Endodermal cell (in vitro differentiated cells): ENCODE measurements at places on chromosomes 12 and 14. TPM values are rescaled to one million over a fixed set of nuclear protein-coding genes. Genes with fewer than 3 reads are reported as not detected.

GRCh38 chr12:82910246-82910893 lies 223.7 kb downstream of the TMTC2 start:
- H3K27me3 ChIP-seq: no peaks in the 10 kb centered on the region
- DNase-seq: peak; percentile 72
- H3K4me1 ChIP-seq: no peaks in the 10 kb centered on the region
- H3K27ac ChIP-seq: no peak overlapping the region

DNA sequence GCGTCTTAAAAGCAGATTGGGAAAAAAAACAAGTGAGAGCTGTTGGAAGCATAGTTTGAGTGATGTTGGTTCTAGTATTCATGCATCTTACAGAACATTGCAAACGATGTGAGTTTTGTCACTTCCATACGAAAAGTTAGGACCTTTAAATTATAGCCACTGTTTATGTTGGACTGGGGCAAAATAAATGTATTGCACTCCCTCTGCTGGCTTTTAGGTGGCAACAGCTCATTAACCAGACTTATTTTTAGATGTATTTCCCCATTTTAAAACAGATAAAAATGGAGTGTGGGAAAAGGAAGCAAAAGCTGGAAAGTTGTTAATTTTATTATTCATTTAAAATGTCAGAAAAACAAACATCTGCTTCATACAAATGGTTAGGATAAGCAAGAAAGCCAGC lies 111.9 kb downstream of the LGR5 start:
- H3K27ac ChIP-seq: no peak overlapping the region
- H3K4me3 ChIP-seq: no peak overlapping the region
- DNase-seq: no peak
- no peaks in the 10 kb centered on the region for H3K27me3 ChIP-seq

- H3K27me3 ChIP-seq: peaks cover 44% of the 10 kb centered on the region
- H3K4me3 ChIP-seq: no peak overlapping the region
- no peaks in the 10 kb centered on the region for H3K36me3 ChIP-seq
- no peaks in the 10 kb centered on the region for H3K4me1 ChIP-seq
Observed at GRCh38 chr12:57469296-57470164, 9.9 kb downstream of the GLI1 start.

GRCh38 chr12:46908236-46908935 lies 82.6 kb upstream of the SLC38A4 start:
- H3K27me3 ChIP-seq: peaks cover 14% of the 10 kb centered on the region
- no peak overlapping the region for H3K27ac ChIP-seq
- no peaks in the 10 kb centered on the region for H3K36me3 ChIP-seq
- no peak overlapping the region for H3K4me3 ChIP-seq
- H3K4me1 ChIP-seq: no peaks in the 10 kb centered on the region

DNA sequence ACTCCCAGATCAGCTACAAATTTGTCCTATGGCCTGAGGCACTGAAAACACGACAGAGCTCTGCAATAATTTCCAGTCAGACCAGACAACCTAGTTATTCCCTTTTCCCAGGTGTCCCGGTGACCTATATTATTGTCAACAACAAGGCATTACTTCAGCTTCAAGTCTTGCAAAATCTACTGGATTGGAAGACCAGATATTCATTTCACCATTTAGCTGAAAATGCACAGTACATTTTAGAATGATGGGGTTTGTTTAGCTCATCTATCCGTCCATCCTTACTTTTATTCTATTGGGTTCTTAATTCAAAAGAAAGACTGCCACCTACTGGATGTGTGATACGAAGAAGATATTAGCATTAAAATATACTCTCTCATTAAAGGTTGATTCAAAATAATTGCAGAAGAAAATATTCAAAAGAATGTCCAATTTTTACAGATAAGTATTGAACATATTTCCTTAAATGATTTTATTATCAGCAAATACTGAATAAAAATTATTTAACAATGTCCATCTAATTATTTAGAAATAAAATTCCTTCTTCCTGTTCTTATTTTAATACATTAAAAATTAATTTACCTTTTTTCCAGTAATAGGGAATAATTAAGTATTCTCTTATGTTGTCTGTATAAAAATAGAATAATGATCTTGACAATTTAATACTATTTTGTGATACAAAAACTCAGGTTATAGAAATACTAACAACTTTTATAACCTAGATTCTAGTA lies 244.9 kb upstream of the LRIG3 start:
- H3K27ac ChIP-seq: no peak overlapping the region
- H3K4me1 ChIP-seq: peaks cover 18% of the 10 kb centered on the region
- H3K4me3 ChIP-seq: no peak overlapping the region
- H3K36me3 ChIP-seq: no peaks in the 10 kb centered on the region
- no peak for DNase-seq

- H3K36me3 ChIP-seq: peaks cover 16% of the 10 kb centered on the region
- H3K27me3 ChIP-seq: no peaks in the 10 kb centered on the region
- DNase-seq: no peak
- H3K4me3 ChIP-seq: peak overlapping the region; percentile 96
Observed at GRCh38 chr14:69153152-69153872, 393 bp upstream of the DCAF5 start.

DNA sequence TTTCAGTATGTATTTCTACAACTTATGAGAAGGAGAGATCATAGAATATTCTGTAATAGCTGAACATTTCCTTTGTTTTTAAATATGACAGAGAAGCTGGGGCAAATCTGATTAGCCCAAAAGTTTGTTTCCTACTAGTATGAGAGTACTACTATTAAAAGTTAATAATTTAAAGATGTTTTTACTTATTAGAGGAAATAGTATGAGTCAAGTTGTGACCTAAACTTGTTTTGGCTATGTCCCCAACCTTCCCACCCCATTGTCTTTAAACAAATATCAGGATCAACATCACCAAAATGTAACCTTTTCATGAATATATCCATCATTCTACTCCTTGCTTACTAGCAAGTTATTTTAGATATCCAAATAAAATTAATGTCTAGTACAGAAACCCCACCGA lies 10.5 kb downstream of the GNPNAT1 start:
- DNase-seq: no peak
- no peak overlapping the region for H3K27ac ChIP-seq
- no peaks in the 10 kb centered on the region for H3K27me3 ChIP-seq
- no peaks in the 10 kb centered on the region for H3K4me1 ChIP-seq
- H3K4me3 ChIP-seq: no peak overlapping the region

GRCh38 chr12:66144791-66145754 lies 14.5 kb upstream of the LLPH start:
- H3K27ac ChIP-seq: no peak overlapping the region
- DNase-seq: peak; percentile 66
- peaks cover 33% of the 10 kb centered on the region for H3K36me3 ChIP-seq
- no peaks in the 10 kb centered on the region for H3K27me3 ChIP-seq
- H3K4me3 ChIP-seq: no peak overlapping the region

GRCh38 chr12:88633312-88633711 lies 53.0 kb upstream of the KITLG start:
- no peaks in the 10 kb centered on the region for H3K4me1 ChIP-seq
- no peak for DNase-seq
- no peak overlapping the region for H3K4me3 ChIP-seq
- no peak overlapping the region for H3K27ac ChIP-seq
- H3K36me3 ChIP-seq: no peaks in the 10 kb centered on the region
- no peaks in the 10 kb centered on the region for H3K27me3 ChIP-seq

- H3K36me3 ChIP-seq: no peaks in the 10 kb centered on the region
- H3K4me1 ChIP-seq: peaks cover 2% of the 10 kb centered on the region
- no peak overlapping the region for H3K27ac ChIP-seq
- H3K27me3 ChIP-seq: no peaks in the 10 kb centered on the region
- H3K4me3 ChIP-seq: no peak overlapping the region
- DNase-seq: no peak
Observed at GRCh38 chr12:24025153-24025798, 75.8 kb upstream of the SOX5 start.

GRCh38 chr14:35435177-35435576 lies 30.6 kb upstream of the NFKBIA start:
- H3K4me1 ChIP-seq: no peaks in the 10 kb centered on the region
- no peak overlapping the region for H3K4me3 ChIP-seq
- H3K36me3 ChIP-seq: no peaks in the 10 kb centered on the region
- no peak for DNase-seq
- no peak overlapping the region for H3K27ac ChIP-seq
- H3K27me3 ChIP-seq: no peaks in the 10 kb centered on the region

DNA sequence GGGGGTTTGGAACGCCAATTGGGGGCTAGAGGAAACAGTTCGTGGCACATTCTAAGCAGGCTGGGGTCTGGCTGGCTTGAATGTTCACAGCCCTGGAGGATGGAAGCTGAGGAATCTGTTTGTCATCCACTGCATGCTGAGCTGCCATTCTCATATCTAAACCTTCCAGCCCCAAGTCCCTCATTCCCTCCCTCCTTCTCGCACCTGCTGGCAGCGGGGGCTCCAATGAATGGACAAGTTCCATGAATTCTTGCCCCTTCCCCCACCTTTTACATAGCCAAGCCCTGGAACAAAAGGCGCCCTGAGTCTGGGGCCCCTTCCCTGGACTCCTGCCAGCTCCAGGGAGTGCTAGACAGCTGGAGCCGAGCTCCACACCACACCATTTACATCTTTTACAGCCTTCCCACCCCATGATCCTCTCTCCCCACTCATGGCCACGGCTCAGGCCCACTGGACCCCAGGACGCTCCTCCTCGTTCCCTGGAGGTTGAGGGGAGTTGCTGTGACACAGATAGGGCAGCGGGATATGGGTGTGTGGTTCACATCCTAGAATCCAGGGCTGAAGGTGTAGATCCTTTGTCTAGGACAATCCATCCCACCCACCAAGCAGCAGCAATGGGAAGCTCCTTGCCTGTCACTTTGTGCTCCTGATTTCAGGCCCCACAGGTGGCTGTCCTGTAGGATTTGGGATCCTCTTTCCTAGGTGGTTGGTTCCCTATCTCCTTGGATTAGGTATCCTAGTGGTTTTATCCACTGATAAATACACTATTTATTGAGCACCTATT lies 21.7 kb upstream of the VRTN start:
- peak overlapping the region; percentile 94 for H3K27ac ChIP-seq
- H3K27me3 ChIP-seq: no peaks in the 10 kb centered on the region
- peaks cover 5% of the 10 kb centered on the region for H3K36me3 ChIP-seq
- peaks cover 21% of the 10 kb centered on the region for H3K4me1 ChIP-seq
- DNase-seq: peak; percentile 98

GRCh38 chr14:21589317-21589716 lies 9.4 kb upstream of the OR10G3 start:
- H3K36me3 ChIP-seq: no peaks in the 10 kb centered on the region
- H3K27me3 ChIP-seq: peaks cover 11% of the 10 kb centered on the region
- no peak for DNase-seq
- no peaks in the 10 kb centered on the region for H3K4me1 ChIP-seq
- no peak overlapping the region for H3K27ac ChIP-seq
- no peak overlapping the region for H3K4me3 ChIP-seq

DNA sequence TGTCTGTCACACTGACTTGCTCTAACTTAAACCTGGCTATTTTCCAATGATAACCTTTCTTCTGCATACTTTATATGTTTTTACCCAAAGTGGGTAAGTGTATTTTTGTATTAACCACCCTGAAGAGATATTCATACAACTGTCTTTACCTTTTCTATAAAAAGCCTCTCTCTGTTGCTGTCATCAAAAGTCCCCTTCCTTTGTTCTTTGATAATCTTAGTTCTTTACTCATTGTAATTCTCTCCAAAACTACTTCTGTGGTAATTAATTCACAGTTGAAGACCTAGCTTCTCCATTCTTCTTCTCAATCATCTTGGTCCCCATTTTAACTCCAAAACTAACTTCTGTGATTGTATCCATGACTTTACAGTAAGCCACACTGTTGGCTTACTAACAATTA lies 479.7 kb upstream of the MGAT4C start:
- H3K27me3 ChIP-seq: no peaks in the 10 kb centered on the region
- DNase-seq: no peak
- no peaks in the 10 kb centered on the region for H3K36me3 ChIP-seq
- H3K27ac ChIP-seq: no peak overlapping the region

- H3K4me3 ChIP-seq: peak overlapping the region; percentile 67
- H3K4me1 ChIP-seq: peaks cover 6% of the 10 kb centered on the region
- peaks cover 52% of the 10 kb centered on the region for H3K27me3 ChIP-seq
- DNase-seq: no peak
Observed at GRCh38 chr12:132489078-132489601, 811 bp upstream of the FBRSL1 start.

- no peaks in the 10 kb centered on the region for H3K27me3 ChIP-seq
- H3K27ac ChIP-seq: no peak overlapping the region
- H3K4me3 ChIP-seq: no peak overlapping the region
- H3K4me1 ChIP-seq: peaks cover 5% of the 10 kb centered on the region
- no peaks in the 10 kb centered on the region for H3K36me3 ChIP-seq
- DNase-seq: no peak
Observed at GRCh38 chr12:81968421-81968820, 209.3 kb upstream of the PPFIA2 start.

DNA sequence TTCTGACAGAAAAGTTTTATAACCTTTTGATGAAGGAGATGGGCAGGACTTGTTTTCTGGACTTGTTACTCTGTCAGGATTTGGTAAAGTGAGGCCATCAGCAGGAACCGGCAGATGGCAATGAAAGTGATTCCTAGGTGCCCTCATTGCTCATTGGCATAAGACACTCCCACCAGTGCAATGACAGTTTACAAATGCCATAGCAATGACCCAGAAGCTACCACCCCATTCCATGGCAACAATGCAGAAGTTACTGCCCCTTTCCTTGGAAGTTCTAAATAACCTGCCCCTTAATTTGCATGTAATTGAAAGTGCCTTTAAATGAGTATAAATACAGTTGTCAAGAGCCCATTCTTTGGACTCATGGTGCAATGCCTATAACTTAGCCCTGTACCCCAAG lies 222.6 kb downstream of the CEP128 start:
- no peaks in the 10 kb centered on the region for H3K4me1 ChIP-seq
- no peak overlapping the region for H3K4me3 ChIP-seq
- no peak for DNase-seq
- H3K36me3 ChIP-seq: no peaks in the 10 kb centered on the region

- DNase-seq: no peak
- no peaks in the 10 kb centered on the region for H3K27me3 ChIP-seq
- H3K27ac ChIP-seq: no peak overlapping the region
Observed at GRCh38 chr14:99359906-99360305, 87.9 kb upstream of the BCL11B start.

- H3K27ac ChIP-seq: no peak overlapping the region
- no peaks in the 10 kb centered on the region for H3K36me3 ChIP-seq
- H3K27me3 ChIP-seq: peaks cover 83% of the 10 kb centered on the region
- no peaks in the 10 kb centered on the region for H3K4me1 ChIP-seq
Observed at GRCh38 chr12:52228366-52228765, 4.7 kb upstream of the KRT7 start.

- no peaks in the 10 kb centered on the region for H3K36me3 ChIP-seq
- no peak overlapping the region for H3K27ac ChIP-seq
- H3K4me3 ChIP-seq: no peak overlapping the region
Observed at GRCh38 chr12:122449317-122449716, 26.8 kb upstream of the CLIP1 start.

TEX52 gene
- total RNA-seq: 0.22 and 0.41 TPM in 2 replicates

POTEM gene
- total RNA-seq: not detected in 2 replicates

CACNA1C gene
- 0.86 to 1.5 TPM (median 1.4 TPM) in 3 replicates for total RNA-seq

NANOG gene
- total RNA-seq: 79.5 and 129 TPM in 2 replicates

FBLN5 gene
- total RNA-seq: 4.1 and 4.8 TPM in 2 replicates

FAM90A1 gene
- total RNA-seq: not detected in 3 replicates

LRIG3 gene
- total RNA-seq: 324 and 367 TPM in 2 replicates

FAR2 gene
- 29.2 to 43.6 TPM (median 42.5 TPM) in 3 replicates for total RNA-seq

ELK3 gene
- 18.1 and 18.2 TPM in 2 replicates for total RNA-seq

CIROP gene
- 0.47 to 0.74 TPM (median 0.64 TPM) in 3 replicates for total RNA-seq

SMCO2 gene
- 0.31 to 0.48 TPM in 2 of 3 replicates, not detected in the other for total RNA-seq

LBHD2 gene
- total RNA-seq: not detected in 3 replicates

SMIM41 gene
- not detected in 3 replicates for total RNA-seq

SLC25A21 gene
- total RNA-seq: 1.9 and 2.1 TPM in 2 replicates
